ENCODE measurements at places on chromosomes 2 and 18.
A peak's percentile ranks its signal among the peaks of the same experiment; 100 is the strongest.

DNA sequence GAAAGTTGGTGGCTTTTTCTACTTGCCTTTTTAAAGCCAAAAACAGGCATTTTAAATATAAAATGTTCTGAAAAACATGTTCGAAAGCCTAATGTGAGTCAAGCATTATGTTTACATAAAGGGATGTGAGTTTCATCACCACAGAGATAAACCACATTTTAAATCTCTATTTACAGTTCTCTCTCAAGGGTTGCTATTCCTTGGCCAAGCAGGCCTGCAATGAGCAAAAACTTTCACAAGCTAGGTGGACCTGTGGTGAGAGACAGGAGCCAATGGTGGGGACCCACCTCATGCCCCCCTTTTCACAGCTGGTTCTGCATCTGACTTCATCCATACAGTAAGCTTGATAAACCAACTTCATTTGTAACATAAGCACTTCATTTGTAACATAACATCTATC lies 65.1 kb downstream of the CUL3 start:
- peak; percentile 4 for DNase-seq

- DNase-seq, result no peak
Measured at GRCh38 chr18:39025531-39025930, 1459.9 kb upstream of the CELF4 start.

GRCh38 chr2:165294912-165295311 lies 55.7 kb downstream of the SCN2A start:
- no peak for DNase-seq

- peak; percentile 5 for DNase-seq
Measured at GRCh38 chr2:150023044-150023443, 435.5 kb upstream of the MMADHC start.

DNA sequence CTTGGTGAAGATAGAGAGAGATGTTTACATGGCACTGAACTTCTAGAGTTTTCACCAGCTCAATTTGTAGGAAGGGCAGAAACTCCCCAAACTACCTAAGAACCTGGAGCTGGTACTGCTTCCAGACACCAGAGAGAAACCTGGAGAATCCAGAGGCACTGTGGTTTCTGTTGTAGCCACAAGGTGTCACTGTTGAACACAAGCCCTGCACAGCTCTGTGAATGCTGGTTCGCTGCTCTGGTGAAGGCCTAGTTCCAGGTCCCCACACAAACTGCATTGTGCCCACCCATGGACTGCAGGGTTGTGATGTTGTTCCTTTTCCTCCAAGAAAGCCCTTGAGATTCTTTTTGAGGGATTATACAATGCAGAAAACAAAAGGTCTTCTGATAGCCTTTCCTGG lies 150.5 kb upstream of the HS6ST1 start:
- DNase-seq, result peak; percentile 40

- no peak for DNase-seq
Measured at GRCh38 chr2:29596584-29596983, 324.8 kb downstream of the ALK start.

GRCh38 chr2:239396881-239397681 lies 3.7 kb downstream of the HDAC4 start:
- no peak for DNase-seq

- DNase-seq, result no peak
Measured at GRCh38 chr2:65403529-65403915, 28.9 kb downstream of the SPRED2 start.

GRCh38 chr2:132780651-132781050 lies 110.6 kb upstream of the LYPD1 start:
- no peak for DNase-seq

- no peak for DNase-seq
Measured at GRCh38 chr2:10911291-10912075, at the start of gene KCNF1. Gene KCNF1, plus strand, starts transcription at chr2:10911934. Its CDS starts 493 bp downstream, at chr2:10912427.

- no peak for DNase-seq
Measured at GRCh38 chr18:46190667-46191066, 86.5 kb downstream of the HAUS1 start.

DNA sequence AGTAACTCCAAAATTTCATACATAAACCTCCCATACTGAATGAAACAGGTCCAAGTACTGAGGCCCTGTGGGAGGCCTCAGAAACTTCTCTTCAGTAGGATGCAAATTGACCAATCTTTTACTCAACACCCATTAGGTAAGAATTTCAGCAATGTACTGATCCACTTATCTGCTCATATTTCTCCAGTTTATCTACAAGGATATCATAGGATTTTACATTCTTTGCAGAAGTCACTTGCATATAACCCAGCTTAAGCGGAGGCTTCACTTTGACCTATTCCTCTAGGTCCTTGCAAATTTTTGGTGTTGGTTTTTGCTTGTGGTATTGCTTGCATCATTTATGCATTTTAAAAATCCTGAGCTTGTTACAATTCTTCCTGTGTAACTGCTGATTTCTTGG lies 28.8 kb upstream of the SLC3A1 start:
- no peak for DNase-seq

DNA sequence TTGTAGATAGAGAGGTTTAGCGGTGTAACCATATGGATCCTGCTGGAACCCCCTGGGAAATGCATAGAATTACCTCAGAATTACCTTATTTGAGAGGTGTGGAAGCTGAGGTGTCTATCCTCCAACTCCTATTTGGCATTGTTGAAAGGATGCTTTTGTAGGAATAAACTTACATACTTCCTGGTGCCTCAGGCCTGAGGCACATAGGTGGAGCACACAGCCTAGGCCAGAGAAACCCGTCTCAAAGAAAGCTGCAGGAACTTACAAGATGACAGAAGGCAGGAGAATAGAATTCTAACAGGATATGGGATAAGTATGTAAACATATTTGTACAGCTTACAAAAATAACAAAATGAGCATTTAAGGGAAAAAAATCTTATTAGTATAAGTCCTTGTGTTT lies 1507.2 kb upstream of the ZEB2 start:
- no peak for DNase-seq
